ENCODE measurements at places on chromosomes 5 and 9.

GRCh38 chr9:125559194-125559593 lies 147.8 kb downstream of the MAPKAP1 start:
- no peak overlapping the region for H3K4me3 ChIP-seq
- H3K27ac ChIP-seq = peak overlapping the region; percentile 18
- DNase-seq = no peak
- H3K4me1 ChIP-seq = peaks cover 35% of the 10 kb centered on the region
- no peaks in the 10 kb centered on the region for H3K27me3 ChIP-seq
- no peaks in the 10 kb centered on the region for H3K36me3 ChIP-seq

DNA sequence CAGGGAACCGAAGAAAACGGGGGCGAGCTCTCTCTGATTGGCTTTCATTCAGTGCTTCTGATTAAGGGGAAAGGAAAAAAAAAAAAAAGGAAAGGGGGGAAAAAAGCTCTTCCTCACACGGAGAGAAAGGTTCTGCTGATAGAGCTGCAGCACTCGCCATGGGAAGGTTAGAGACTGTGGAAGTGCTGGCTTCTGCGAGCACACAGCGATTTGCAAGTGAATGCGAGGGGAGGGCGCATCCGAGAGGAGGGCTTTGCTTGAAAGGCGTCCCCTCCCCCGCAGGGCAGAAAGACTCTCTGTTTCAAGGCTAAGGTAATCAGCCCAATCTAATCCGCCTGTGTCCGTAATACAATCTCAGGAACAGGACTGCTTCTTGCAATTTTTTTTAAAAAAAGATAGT lies at the start of gene CDH10:
CDH10 (minus strand) TSS at position 218 of the 400 bp plus-strand sequence. CDS start 51,488 bp downstream, outside the sequence.
- H3K4me3 ChIP-seq = no peak within 1 kb of the TSS
- H3K36me3 ChIP-seq = no peaks in the 10 kb centered on the region
- no peak for DNase-seq
- no peaks in the 10 kb centered on the region for H3K4me1 ChIP-seq
- no peaks in the 10 kb centered on the region for H3K27me3 ChIP-seq

- no peak overlapping the region for H3K27ac ChIP-seq
- H3K4me3 ChIP-seq = no peak overlapping the region
These were observed 28.9 kb downstream of the FYB1 start for GRCh38 chr5:39190311-39191102.

DNA sequence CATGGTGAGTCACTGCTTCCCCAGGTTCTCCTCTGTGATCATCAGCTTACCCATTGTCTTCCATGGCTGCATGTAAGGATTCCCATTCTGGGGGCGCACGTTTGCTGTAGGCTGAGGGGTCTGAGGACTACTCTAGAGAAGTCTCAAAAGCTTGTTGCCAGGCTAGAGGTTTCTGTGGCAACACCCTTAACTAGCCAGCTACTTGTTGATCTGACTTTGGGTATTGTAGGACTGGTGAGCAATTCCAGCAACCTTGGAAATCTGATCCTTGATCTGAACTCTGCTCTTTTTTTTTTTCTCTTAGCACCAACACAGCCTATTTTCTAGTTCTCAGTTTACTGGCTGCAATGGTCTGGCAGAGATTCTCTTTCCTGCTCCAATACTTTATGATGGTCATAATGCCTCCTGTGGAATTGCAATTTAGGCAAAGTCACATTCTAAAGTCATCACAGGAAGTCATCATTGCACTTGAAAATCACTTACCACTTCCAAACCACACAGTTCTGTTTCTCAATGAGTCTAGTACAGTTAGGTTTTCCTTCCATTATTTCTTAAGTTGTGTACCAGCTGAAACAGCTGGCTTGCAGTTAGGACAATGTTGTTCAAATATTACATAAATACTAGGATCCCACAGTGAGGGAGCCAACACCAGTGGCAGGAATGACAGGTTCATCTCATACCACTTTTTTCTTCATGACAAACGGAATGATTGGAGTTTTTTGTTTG lies 110.3 kb downstream of the SLC12A2 start:
- H3K27me3 ChIP-seq = no peaks in the 10 kb centered on the region
- H3K4me3 ChIP-seq = no peak overlapping the region
- peaks cover 32% of the 10 kb centered on the region for H3K4me1 ChIP-seq

- no peaks in the 10 kb centered on the region for H3K27me3 ChIP-seq
- no peaks in the 10 kb centered on the region for H3K36me3 ChIP-seq
- H3K4me3 ChIP-seq = no peak overlapping the region
- no peak for DNase-seq
- H3K27ac ChIP-seq = no peak overlapping the region
These were observed 21.5 kb upstream of the TGFBI start for GRCh38 chr5:136007271-136007670.

DNA sequence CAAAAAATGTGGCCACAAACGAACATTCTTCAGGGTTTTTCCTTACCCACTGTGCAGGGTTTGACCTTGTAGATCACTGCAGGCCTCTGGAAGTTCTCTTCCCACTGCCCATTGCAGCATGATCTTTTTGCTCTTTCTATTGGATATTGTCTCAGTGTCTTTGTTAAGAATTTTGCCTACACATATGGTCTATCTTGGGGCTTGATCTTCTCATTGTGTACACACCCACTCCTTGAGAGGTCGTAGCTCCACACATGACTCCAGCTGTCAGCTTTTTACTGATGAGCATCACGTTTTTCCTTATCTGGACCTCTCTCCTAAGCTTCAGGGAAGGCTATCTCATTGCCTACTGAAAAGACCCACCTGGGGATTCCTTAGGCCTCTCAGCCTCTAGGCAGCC lies 3.0 kb upstream of the GLRX start:
- no peak for DNase-seq
- H3K4me3 ChIP-seq = no peak overlapping the region
- H3K4me1 ChIP-seq = peaks cover 24% of the 10 kb centered on the region
- H3K27ac ChIP-seq = no peak overlapping the region
- H3K27me3 ChIP-seq = no peaks in the 10 kb centered on the region

DNA sequence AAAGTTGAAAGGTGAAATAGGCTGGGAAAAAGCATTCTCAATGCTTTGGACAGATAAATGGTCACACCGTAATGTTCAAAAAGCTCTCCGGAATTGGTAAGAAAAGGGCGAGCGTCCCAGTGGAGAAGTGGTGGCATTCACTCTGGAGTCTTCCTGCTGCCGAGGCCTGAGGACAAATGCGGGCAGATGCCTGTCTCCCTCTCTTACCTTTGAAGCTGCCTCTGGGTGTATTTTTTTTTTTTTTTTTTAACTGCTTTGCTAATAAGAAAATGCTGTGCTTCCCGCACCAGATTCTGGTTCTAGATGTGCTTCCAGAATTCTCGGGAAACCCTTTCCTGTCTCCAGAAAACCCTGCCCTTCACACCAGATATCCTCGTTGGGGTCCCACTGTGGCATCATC lies 24.4 kb upstream of the CTSL start:
- no peak overlapping the region for H3K4me3 ChIP-seq
- H3K4me1 ChIP-seq = no peaks in the 10 kb centered on the region
- H3K27ac ChIP-seq = no peak overlapping the region
- H3K36me3 ChIP-seq = no peaks in the 10 kb centered on the region
- DNase-seq = no peak

DNA sequence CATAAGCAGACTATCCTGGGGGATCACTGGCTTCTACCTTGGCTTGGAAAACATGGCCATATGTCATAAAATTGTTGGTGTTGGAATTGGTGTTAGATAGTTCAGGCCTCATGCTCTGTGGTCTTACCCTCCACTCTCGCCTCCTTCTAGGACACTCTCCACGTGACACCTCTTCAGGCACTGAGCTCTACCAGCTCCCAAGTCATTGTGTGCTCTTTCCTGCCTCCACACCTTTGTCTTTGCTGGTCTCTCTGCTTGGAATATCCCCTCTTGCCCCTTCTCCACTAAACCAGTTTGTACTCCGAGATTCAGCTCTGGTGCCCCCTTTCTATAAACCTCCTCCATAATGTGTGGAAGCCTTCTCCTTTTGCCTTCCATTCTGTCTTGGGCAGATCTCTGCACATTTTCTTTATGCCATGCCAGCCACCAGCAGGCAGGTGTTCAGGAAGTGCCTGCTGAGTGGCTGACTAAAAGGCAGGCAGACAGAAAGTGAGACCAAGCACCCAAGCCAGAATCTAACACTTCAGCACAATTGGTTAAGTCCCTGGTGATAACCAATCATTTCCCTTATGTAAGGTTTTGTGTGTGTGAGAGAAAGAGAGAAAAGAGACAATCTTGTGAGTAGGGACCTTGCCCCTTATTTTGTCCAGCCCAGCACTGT lies 37.7 kb downstream of the SAR1B start:
- no peaks in the 10 kb centered on the region for H3K27me3 ChIP-seq
- no peak overlapping the region for H3K27ac ChIP-seq
- no peak overlapping the region for H3K4me3 ChIP-seq
- no peaks in the 10 kb centered on the region for H3K36me3 ChIP-seq
- H3K4me1 ChIP-seq = peaks cover 8% of the 10 kb centered on the region

GRCh38 chr5:66675406-66675805 lies 79.2 kb downstream of the MAST4 start:
- H3K4me3 ChIP-seq = no peak overlapping the region
- H3K27me3 ChIP-seq = no peaks in the 10 kb centered on the region
- H3K36me3 ChIP-seq = no peaks in the 10 kb centered on the region
- no peak overlapping the region for H3K27ac ChIP-seq
- DNase-seq = no peak

- peaks cover 11% of the 10 kb centered on the region for H3K4me1 ChIP-seq
- no peaks in the 10 kb centered on the region for H3K36me3 ChIP-seq
- H3K4me3 ChIP-seq = no peak overlapping the region
- DNase-seq = no peak
These were observed 32.9 kb downstream of the PRLR start for GRCh38 chr5:35197351-35197750.

DNA sequence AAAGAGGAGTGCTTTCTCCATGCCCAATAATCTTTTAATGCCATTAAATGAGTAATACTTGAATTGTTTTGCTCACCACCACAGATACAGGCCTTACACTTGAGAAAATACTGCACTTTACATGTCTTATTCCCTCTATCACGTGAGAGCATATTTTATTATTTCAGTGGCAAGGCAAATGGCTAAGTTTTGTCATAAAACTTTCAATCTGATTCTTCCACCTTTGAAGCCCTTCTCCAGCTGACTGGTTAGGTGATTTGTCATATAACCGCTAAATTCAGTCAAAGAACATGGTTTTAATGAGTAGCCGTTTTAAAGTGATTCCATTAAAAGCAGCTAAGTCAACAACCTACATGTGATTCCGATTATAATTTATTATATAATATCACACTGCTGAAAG lies 43.8 kb downstream of the FAT2 start:
- H3K27ac ChIP-seq = no peak overlapping the region
- no peak overlapping the region for H3K4me3 ChIP-seq
- no peaks in the 10 kb centered on the region for H3K4me1 ChIP-seq
- H3K36me3 ChIP-seq = no peaks in the 10 kb centered on the region
- H3K27me3 ChIP-seq = no peaks in the 10 kb centered on the region
- DNase-seq = no peak

DNA sequence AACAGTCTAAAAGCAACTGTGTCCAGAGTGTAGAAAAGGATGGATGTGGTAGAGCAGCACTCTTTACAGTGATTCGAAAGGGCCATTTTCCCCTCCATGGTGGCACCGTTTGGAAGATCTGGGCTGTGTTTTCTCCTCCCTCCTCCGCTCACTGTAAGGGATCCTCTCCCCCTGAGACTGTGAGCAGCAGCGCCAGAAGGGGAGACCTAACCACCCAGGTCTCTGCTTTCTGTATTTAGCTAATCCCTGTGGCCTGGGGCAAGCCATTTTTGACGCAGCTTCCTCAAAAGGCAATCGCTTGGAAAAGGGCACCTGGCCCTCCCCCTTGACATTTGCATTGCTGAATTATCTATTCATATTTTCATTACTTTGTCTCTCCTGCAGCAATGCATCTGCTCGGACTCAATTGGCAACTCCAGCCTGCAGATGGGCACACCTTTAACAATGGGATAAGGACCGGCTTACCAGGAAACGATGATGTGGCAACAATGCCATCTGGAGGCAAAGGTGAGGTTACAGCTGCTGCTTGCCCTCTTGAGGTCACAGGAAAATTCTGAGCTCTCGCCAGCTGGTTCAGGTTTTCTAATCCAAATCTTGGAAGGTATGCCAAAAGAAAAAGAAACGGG lies 244.3 kb upstream of the WWC1 start:
- H3K4me3 ChIP-seq = no peak overlapping the region
- no peaks in the 10 kb centered on the region for H3K36me3 ChIP-seq
- peaks cover 19% of the 10 kb centered on the region for H3K4me1 ChIP-seq
- no peaks in the 10 kb centered on the region for H3K27me3 ChIP-seq
- no peak overlapping the region for H3K27ac ChIP-seq
